ENCODE measurements at places on chromosomes 13 and 19.

GRCh38 chr13:22483276-22483675, 697.5 kb upstream of the SGCG start:
- DNase-seq, result no peak

GRCh38 chr19:53463263-53463662, 4.3 kb upstream of the ZNF813 start:
- no peak for DNase-seq

DNA sequence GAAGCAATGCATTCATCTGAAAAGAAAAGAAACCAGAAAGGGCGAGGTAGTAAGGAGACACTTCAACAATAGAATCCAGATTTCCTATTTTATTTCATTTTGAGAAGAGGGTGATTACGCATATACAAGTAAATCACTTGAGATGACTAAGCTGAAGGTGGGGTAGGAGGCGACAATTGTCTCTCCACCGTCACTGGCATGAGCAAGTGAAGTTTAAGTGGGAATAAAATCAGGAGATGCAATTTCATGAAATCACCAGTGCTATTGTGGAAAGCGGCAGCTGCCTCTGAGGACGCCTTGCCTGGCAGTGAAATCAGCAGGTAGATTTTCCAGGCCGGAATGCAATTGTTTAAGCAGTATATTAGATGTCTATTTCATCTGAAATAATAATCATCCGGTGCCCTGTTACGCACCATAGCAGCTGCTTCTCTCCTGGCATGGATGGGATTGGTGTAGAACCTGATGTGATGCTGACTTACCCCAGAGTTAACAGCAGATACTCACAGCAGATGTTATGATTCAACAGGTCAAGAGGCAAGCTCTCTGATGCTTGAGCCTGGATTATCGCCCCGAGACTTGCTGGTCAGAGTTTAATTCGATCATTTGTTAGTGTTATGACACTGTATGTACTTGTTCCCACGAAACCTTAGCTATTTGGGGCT, 64.3 kb downstream of the RASL11A start:
- no peak for DNase-seq

DNA sequence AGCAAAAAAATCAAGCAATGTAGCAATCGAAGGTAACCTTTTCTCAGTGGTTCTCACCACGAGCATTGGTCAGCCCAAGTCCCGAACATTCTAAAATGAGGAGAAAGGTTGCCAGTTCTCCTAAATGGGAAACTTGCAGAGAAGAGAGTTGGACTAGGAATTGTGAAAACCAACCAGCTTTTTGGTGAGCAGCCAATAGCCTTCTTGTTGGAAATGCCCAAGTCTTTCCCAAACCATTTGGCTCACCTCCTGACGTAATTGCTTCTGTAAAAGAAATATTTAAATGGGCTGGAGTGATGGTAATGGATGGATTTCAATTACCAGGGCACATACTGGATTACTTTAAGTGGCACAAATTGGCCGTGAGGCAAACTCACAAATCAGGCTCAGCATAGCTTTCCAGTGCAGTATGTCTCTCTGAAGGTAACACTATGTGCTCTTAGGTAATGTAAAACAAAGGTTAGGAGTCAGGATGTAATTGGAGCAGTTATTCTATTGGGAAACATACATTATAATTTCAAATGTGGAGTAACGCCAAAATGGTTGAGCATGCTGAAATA, 423.2 kb downstream of the KLF5 start:
- no peak for DNase-seq

GRCh38 chr19:1384478-1385110, 887 bp downstream of the NDUFS7 start:
- no peak for DNase-seq

- no peak for DNase-seq
Measured at GRCh38 chr13:38384171-38384570, 34.5 kb downstream of the UFM1 start.

GRCh38 chr13:99379856-99380801, 72.9 kb upstream of the GPR183 start:
- no peak for DNase-seq

DNA sequence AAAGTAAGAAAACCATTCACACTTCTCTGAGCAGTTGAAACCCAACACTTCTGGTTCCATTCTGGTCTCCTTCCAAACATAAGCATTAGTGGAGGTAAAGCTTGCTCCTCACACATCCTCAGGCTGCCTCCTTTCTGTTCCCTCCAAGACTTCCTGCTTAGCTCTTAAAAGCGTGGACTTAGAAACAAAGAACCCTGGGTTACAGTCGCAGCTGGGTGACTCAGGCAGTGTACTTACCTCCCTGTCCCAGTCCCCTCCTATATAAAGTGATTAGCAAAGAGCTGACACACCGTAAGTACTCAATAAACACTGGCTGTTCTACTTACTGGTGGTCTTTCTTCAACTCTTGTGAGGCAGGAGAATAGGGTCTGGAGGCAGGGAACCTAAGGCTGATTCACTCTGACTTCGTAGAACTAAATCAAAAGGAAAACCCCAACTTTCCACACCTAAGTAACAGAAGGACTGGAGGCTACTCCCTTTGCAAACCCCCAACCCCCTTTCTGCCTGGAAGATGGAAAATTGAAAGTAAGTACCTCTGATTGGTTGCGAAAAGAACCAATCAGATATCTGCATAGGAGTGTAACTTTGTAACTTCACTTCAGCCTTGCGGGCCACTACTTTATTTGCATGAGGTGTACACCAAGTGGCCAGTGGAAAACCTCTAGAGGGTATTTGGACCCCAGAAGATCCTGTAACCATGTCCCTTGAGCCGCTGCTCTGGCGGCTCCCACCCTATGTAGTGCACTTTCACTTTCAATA, 165.4 kb downstream of the SUCLA2 start:
- no peak for DNase-seq

DNA sequence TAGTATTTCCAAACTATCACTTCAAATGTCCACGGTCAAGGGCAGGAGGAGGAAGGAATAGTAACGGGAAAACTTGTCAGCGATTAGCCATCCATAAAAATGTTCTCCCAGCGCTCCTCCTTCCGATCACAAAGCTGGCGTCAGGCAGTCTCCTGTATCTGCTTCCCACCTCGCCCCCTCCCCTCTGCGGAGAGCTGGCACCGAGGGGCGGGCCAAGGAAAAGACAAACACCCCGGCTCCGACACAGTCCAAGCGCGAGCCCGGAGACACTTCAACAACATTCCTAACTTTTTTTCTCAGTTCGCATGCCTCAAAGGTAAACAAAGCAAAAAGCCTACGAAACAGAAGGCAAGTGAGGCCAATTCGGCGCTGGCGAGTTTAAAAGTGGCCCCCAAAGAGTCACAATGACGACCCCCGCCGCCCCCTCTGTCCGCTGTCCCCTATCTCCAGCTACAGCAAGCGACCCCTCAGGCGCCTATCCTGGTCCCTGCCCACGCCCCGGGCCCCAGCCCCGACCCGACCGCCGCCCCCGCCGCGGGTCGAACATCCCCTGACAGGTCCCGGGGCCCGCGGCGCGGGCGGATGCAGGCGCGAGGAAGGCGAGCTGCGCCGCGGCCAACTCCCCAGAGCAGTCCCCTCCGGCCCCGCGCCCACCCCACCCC, 736 bp downstream of the SMAD9 start:
- no peak for DNase-seq

DNA sequence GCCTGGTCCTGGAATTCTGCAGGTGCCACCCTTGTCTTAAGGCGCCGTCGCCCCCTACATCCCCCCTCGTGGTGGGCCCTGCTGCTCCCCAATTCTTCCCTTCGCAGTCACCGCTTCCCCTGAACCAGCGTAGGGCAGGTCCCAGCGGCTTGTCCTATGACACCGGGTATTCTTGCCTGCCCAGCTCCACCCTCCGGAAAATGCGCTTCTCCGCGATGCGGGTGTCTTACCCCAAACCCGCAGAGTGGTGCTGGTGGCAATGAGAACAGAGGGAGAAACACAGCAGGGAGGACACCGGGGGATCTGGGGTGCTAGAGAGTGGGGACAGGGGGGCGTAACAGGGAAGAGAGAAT, 9.0 kb downstream of the ZNF808 start:
- DNase-seq, result peak; percentile 49

DNA sequence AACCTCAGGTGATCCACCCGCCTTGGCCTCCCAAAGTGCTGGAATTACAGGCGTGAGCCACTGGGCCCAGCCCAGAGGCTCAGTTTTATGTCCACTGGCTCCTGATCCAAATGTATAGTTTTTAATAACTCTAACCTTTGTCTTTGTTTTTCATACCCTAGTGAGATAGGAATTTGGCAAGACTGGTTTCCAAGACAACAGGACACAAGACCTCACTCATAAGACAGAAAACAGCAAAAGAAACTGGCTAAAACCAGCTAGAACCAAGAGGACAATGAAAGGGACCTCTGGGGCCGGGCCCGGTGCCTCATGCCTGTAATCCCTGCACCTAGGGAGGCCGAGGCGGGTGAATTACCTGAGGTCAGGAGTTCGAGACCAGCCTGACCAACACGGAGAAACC, 27.6 kb downstream of the CPT1C start:
- no peak for DNase-seq

DNA sequence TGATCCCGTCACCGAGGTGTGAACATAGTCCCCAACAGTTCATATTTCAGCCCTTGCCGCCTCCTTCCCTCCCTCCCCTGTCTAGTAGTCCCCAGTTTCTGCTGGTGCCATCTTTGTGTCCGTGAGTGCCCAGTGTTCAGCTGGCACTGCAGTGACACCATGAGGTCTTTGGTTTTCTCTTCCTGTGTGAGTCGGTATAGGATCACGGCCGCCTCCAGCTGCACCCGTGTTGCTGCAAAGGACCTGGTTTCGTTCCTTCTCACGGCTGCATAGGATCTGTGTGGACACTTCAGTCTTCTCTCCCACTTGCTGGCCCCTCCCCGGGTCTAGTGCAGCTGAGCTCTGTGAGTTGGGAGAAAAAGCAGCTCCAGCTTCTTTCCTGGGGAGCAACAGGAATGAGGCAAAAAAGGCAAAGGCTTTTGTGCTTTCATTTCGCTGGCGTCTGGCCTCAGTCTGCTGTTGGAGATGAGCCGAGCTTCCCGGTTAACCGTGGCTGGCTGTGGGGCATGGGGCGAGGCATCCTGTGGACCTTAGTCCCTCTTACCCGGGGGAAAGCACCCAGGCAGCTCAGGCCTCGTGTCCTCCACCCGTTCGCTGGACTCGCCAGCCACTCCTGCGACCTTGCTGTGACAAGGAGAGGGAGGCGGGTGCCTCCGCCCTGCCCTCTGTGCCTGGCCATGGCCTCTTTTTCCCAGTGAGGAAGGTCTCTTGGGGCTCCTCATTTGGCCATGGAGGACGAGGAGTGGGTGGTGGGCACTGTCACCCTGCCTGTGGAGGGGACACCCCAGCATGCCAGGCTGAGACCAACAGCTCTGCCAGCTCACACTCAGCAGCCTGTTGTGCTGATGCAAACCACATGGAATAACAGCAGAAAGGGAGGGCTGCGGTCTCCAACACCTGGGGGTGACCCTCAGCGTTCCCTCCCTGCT, 196.5 kb downstream of the TEX29 start:
- DNase-seq, result no peak

- peak; percentile 70 for DNase-seq
Measured at GRCh38 chr19:46513461-46514236, 18.0 kb upstream of the PNMA8B start.

- no peak for DNase-seq
Measured at GRCh38 chr19:5698635-5699422, 8.7 kb downstream of the RPL36 start.

DNA sequence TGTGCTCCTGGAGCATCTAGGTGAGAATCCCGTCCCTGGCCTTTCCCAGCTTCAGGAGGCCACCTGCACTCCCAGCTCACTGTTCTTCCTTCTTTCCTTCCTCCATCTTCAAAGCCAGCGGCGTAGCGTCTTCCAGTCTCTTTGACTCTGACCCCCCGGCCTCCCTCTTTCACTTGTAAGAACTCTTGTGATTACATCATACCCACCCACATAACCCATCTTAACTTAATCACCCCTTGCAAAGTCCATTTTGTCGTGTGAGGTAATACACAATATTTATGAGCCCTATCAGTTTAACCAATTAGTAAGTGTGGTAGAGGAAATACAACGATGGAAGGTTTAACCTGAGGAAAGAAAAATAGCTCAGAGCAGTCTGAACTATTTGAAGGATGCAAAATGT, 4.6 kb upstream of the CDC16 start:
- no peak for DNase-seq
